ENCODE measurements at places on chromosomes 13 and 19.

- DNase-seq = no peak
Measured at GRCh38 chr19:45469945-45470761, 2.4 kb downstream of the FOSB start.

DNA sequence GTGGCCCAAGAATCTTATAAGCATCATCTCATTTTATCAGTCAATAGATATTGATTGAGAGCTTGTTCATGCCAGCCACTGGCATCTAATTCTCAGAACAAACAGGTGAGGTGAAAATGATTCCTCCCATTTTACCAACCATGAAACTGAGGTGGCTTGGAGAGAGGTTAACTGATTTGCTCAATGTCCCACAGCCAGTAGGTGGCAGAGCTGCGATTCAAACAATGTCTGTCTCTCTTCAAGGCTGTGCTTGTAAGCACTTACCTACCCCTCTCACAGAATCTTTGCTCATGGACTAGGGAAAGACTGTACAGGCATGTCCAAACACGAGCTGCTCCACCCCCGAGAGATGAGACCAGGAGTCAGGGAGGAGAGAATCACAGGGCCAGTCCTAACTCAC lies 21.5 kb upstream of the GSX1 start:
- DNase-seq = no peak

DNA sequence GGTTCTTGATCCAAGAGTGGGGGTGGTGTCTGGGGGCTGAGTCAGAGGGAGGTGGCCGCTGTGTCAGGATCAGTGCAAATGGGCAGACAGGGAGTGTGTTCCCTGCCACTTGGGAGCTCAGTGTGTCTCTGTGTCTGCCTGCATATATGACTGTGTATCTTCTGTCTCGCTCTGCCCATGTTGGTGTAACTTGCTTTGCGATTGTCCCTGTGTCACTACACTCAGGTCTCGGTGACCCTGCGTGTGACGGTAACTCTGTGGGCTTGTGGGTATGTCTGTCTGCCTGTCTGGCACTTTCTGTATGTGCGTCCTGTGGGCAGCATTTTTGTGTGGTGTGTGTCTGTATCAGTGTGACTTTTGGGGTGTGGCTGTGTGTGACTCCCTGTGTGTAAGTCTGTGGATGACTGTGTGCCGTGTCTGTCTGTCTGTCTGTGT lies 8.2 kb upstream of the ERFL start:
- no peak for DNase-seq

DNA sequence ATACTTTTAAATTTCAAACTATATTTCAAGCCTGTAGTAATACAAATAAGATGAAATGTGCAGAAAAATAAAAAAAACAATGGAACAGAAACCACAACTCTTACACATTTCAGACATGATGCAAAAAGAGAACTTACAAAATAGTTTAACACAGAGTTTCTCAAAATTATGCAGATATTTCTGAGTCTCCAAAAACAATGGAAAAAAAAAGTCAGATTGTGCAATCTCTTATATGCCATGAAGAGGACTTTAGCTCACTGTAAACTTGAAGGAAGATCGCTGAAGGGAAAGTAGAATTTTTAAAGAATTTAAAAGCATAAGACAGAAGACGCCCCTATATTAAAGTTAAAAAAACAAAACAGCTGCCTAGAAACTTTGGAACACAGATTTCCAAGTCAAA lies 20.4 kb downstream of the ZNF708 start:
- DNase-seq = no peak

DNA sequence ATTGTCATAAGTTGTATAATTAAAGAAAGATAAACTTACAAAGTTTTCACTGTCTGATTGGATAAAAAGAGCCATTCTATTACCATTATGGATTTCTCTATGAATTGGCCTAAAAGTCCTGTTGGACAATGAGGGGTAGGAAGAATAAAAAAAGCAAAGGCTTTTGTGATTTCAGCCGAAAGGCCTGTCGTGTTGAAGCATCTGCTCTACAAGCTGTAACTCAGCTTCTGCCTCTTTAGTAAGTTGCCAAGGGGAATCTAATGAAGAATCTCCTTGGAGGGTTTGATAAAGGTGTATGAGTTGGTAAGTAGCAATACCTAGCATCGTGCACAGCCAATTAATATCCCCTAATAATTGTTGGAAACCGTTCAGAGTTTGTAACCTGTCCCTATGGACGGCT lies 25.2 kb upstream of the ERVV-1 start:
- no peak for DNase-seq

- no peak for DNase-seq
Measured at GRCh38 chr13:71477735-71478134, 389.3 kb downstream of the DACH1 start.

DNA sequence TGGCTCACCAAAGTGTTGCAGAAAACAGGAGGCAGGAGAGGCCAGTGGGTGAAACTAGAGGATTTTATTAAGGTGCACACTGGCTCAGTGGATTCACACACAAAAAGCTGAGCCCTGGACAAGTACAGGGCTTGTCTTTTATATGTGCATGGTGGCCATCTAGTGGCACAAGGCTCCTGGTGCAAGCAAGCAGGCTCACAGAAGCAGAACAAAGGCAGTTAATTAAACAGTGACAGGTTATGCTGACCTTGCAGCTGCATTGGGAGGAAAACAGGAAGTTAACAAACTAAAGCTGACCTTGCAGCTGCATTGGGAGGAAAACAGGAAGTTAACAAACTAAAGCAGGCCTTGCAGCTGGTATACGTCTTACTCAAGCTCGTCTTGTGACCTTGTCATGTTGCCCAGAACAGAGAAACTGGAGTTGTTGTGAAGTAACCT lies 65.3 kb upstream of the ZNF681 start:
- DNase-seq = no peak

GRCh38 chr19:48348045-48348444 lies 15.7 kb downstream of the TMEM143 start:
- no peak for DNase-seq

- DNase-seq = peak; percentile 47
Measured at GRCh38 chr19:6862673-6863078, 24.7 kb upstream of the ADGRE1 start.

GRCh38 chr19:5949792-5950305 lies 28.1 kb downstream of the RANBP3 start:
- DNase-seq = no peak

- DNase-seq = no peak
Measured at GRCh38 chr13:31032528-31033113, 100.2 kb downstream of the TEX26 start.

DNA sequence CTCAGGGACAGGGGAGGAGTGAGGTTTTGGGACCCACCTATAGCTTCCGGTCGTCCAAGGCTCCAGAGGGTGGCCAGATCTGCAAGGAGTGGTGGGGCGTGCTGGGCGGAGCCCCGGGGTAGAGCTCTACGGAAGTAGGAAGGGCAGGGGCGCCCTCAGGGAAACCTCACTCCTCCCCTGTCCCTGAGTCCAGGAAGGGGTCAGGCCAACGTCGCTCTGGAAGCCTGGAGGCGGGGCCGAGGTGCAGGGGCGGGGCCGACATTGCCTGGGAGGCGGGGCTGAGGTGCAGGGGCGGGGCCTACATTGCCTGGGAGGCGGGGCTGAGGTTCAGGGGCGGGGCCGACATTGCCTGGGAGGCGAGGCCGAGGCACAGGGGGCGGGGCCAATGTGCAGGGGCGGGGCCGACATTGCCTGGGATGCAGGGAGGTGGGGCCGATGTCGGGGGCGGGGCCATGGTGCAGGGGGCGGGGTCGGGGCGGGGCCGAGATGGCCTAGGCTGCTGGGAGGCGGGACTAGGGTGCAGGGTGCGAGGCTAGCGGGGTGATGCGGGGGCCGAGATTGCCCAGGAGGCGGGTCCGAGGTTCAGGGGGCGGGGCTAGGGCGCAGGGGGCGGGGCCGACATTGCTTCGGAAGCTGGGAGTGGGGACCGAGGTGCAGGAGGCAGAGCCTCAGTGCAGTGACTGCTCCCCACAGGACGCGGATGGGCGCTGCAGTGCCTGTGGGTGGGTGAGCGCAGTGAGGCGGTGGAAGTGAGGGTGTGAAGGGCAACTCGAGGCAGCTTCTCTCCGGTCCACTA lies 4.9 kb upstream of the PALM start:
- no peak for DNase-seq

DNA sequence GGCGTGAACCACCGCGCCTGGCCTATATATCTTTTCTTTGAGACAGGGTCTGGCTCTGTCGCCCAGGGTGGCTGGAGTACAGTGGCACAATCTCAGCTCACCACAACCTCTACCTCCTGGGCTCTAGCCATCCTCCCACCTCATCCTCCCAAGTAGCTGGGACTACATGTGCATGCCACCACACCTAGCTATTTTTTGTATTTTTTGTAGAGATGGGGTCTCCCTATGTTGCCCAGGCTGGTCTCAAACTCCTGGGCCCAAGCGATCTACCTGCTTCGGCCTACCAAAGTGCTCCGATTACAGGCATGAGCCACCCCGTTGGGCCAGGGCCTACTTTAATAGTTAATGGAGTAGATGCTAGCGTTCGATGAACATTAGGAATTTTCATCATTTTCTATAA lies 3.4 kb downstream of the TNPO2 start:
- DNase-seq = no peak
